ENCODE measurements at places on chromosomes 4 and X. TPM values are rescaled to one million over a fixed set of nuclear protein-coding genes. Genes with fewer than 3 reads are reported as not detected.

Gene COL25A1
- 8.1 TPM for total RNA-seq

Gene TMEM175
- total RNA-seq = 26.0 TPM

Gene PSAPL1
- total RNA-seq = not detected

Gene TLL1
- 19.5 TPM for total RNA-seq

Gene LRAT
- total RNA-seq = 0.27 TPM

Gene RBMXL3
- not detected for total RNA-seq

Gene RAI2
- 24.9 TPM for total RNA-seq

Gene ALB
- total RNA-seq = 0.84 TPM

Gene APBB2
- 101 TPM for total RNA-seq

Gene STK32B
- total RNA-seq = 4.1 TPM

GRCh38 chr4:22764183-22764582 is 71.4 kb downstream of the GBA3 start:
- H3K4me1 ChIP-seq = no peaks in the 10 kb centered on the region
- no peaks in the 10 kb centered on the region for H3K27me3 ChIP-seq
- no peaks in the 10 kb centered on the region for H3K36me3 ChIP-seq
- H3K27ac ChIP-seq = no peak overlapping the region
- no peak overlapping the region for H3K4me3 ChIP-seq

DNA sequence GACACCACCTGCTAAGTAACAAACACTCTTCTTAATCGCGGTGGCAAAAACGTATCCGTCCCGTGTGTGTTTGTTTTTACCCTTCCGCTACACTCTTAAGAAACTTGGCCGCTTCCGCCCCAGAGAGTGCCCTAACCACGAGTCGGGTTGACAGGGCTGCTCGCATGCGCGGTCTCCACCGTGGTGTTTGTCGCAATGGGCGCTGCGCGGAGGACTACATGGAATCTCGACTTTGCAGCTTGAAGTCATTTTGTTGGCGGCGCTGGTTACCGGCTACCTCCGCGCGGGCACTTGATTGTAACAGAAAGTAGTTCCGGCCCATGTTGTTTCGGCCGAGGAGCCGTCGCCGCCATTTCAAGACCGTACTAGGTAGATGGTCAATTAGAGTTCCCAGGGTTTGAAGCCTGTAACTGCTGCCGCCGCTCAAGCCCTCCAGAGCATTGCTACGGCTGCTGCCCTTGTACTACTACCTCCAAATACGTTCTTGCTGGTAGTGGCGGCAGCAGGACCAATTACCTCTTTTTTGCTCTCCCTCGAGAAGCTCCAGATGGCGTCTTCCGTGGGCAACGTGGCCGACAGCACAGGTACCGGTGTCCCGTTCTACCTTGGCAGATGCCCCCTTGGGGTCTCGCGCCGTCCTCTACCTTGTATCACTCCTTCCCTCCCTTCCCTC is at the start of gene OGT:
OGT (plus strand) TSS at position 352 of the 673 bp plus-strand sequence; CDS start at position 548, 196 bp downstream.
- H3K27me3 ChIP-seq = no peaks in the 10 kb centered on the region
- DNase-seq = peak; percentile 97
- peak within 1 kb of the TSS; percentile 19 for H3K27ac ChIP-seq
- no peaks in the 10 kb centered on the region for H3K36me3 ChIP-seq
- peak within 1 kb of the TSS; percentile 53 for H3K4me3 ChIP-seq
- H3K4me1 ChIP-seq = no peaks in the 10 kb centered on the region

- no peak for DNase-seq
- no peaks in the 10 kb centered on the region for H3K4me1 ChIP-seq
- H3K27me3 ChIP-seq = no peaks in the 10 kb centered on the region
- H3K27ac ChIP-seq = no peak overlapping the region
- H3K36me3 ChIP-seq = no peaks in the 10 kb centered on the region
Measured at GRCh38 chr4:26197018-26197779, 123.6 kb upstream of the RBPJ start.

DNA sequence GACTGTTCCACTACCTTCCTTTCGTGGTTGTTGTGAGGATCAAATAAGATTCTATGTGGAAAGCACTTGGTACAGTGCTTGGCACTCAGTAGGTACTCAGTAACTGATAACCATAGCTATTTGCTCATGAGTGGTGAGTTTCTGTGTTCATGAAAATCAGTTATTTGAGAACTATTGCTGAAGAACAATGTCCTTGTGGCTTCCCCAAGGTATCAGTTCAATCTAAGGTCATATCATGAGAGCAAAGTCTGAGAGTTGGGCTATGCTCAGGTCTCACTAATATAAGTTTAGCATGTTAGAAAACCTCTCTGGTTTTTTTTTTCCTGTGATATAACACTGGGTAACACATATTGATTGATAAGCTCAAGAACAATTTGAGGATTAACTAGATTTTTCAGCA is 147.8 kb downstream of the GRIA3 start:
- no peaks in the 10 kb centered on the region for H3K4me1 ChIP-seq
- no peak overlapping the region for H3K27ac ChIP-seq
- H3K36me3 ChIP-seq = no peaks in the 10 kb centered on the region
- no peak overlapping the region for H3K4me3 ChIP-seq
- H3K27me3 ChIP-seq = no peaks in the 10 kb centered on the region

GRCh38 chr4:10050261-10050661 is 29.0 kb upstream of the SLC2A9 start:
- H3K36me3 ChIP-seq = peaks cover 3% of the 10 kb centered on the region
- no peak for DNase-seq
- no peaks in the 10 kb centered on the region for H3K27me3 ChIP-seq
- H3K27ac ChIP-seq = no peak overlapping the region

DNA sequence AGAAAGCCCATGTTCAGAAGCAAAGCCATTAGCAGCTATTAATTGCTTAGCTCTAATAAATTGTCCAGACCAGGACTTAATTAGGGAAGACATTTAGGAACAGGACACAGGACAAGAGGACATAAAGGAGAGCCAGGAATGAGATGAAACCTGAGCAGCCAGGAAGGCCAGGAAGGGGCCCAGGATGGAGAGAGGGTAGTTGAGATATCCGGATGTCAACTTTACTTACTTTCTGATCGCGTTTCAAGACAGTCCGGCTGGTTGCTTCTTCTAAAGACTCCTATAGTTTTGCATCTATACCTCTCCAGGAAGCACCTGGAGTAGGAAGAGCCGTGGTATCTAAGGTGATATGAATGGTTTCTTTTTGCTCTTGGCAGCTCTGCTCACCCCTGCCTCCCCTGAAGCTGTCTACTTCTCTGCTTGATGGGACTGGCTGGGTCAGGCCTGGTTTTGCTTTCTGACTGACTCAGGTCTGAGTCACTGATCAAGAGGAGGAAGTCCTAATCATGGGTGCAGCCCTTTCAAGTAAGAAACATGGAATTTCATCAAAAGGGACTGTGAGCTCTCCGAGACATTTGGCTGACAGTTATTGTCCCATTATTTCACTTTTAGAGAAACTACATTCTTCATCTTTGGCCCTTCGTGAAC is 733.3 kb downstream of the RPA4 start:
- no peak overlapping the region for H3K4me3 ChIP-seq
- DNase-seq = no peak
- no peaks in the 10 kb centered on the region for H3K4me1 ChIP-seq
- no peaks in the 10 kb centered on the region for H3K36me3 ChIP-seq
- no peaks in the 10 kb centered on the region for H3K27me3 ChIP-seq
- no peak overlapping the region for H3K27ac ChIP-seq

GRCh38 chr4:60663769-60664168 is 536.4 kb upstream of the ADGRL3 start:
- H3K27ac ChIP-seq = no peak overlapping the region
- no peaks in the 10 kb centered on the region for H3K4me1 ChIP-seq
- no peaks in the 10 kb centered on the region for H3K27me3 ChIP-seq
- H3K4me3 ChIP-seq = no peak overlapping the region
- DNase-seq = no peak

GRCh38 chr4:111681751-111682150 is 463.5 kb upstream of the FAM241A start:
- no peak overlapping the region for H3K4me3 ChIP-seq
- no peaks in the 10 kb centered on the region for H3K27me3 ChIP-seq
- H3K4me1 ChIP-seq = no peaks in the 10 kb centered on the region
- no peak overlapping the region for H3K27ac ChIP-seq
- H3K36me3 ChIP-seq = no peaks in the 10 kb centered on the region
- DNase-seq = no peak

GRCh38 chr4:158193171-158193749 is 17.0 kb upstream of the TMEM144 start:
- H3K27ac ChIP-seq = peak overlapping the region; percentile 89
- no peaks in the 10 kb centered on the region for H3K27me3 ChIP-seq
- DNase-seq = no peak
- H3K4me1 ChIP-seq = no peaks in the 10 kb centered on the region

DNA sequence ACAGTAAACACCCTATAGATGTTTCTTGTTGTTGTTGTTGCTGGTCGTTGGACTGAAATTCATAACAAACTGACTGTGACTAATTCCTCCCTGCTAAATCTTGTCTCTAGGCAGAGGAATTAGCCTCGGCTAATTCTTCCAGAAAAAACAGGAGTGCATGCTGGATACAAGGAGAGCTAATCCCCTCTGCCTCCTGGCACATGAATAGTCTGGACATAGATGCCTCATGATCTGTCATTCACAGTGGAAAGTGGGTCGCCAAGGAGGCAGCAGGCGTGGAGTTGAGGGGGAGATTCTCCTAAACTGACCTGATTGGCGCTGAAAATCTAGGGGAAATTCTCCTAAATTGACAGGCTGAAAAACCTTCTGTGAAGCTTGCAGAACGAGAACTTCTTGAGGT is 220.1 kb downstream of the DCTD start:
- H3K36me3 ChIP-seq = no peaks in the 10 kb centered on the region
- no peaks in the 10 kb centered on the region for H3K4me1 ChIP-seq
- no peak for DNase-seq
- H3K27ac ChIP-seq = no peak overlapping the region
- H3K27me3 ChIP-seq = no peaks in the 10 kb centered on the region

GRCh38 chr4:25687773-25688172 is 32.1 kb downstream of the SLC34A2 start:
- no peaks in the 10 kb centered on the region for H3K27me3 ChIP-seq
- no peaks in the 10 kb centered on the region for H3K36me3 ChIP-seq

- no peaks in the 10 kb centered on the region for H3K36me3 ChIP-seq
- no peak overlapping the region for H3K27ac ChIP-seq
- no peak for DNase-seq
- H3K4me3 ChIP-seq = no peak overlapping the region
- no peaks in the 10 kb centered on the region for H3K27me3 ChIP-seq
Measured at GRCh38 chrX:102658556-102658955, 7.3 kb downstream of the GPRASP1 start.

- H3K27ac ChIP-seq = no peak overlapping the region
- no peak for DNase-seq
- no peak overlapping the region for H3K4me3 ChIP-seq
- H3K36me3 ChIP-seq = no peaks in the 10 kb centered on the region
- H3K4me1 ChIP-seq = no peaks in the 10 kb centered on the region
- H3K27me3 ChIP-seq = no peaks in the 10 kb centered on the region
Measured at GRCh38 chr4:89161841-89162240, 50.5 kb downstream of the TIGD2 start.

GRCh38 chr4:2059726-2060602 is 837 bp downstream of the NAT8L start:
- no peak overlapping the region for H3K27ac ChIP-seq
- DNase-seq = peak; percentile 34
- no peaks in the 10 kb centered on the region for H3K4me1 ChIP-seq
- H3K27me3 ChIP-seq = no peaks in the 10 kb centered on the region

GRCh38 chrX:111837197-111837596 is 38.8 kb upstream of the TRPC5OS start:
- H3K4me1 ChIP-seq = no peaks in the 10 kb centered on the region
- no peaks in the 10 kb centered on the region for H3K36me3 ChIP-seq
- H3K4me3 ChIP-seq = no peak overlapping the region
- no peaks in the 10 kb centered on the region for H3K27me3 ChIP-seq

DNA sequence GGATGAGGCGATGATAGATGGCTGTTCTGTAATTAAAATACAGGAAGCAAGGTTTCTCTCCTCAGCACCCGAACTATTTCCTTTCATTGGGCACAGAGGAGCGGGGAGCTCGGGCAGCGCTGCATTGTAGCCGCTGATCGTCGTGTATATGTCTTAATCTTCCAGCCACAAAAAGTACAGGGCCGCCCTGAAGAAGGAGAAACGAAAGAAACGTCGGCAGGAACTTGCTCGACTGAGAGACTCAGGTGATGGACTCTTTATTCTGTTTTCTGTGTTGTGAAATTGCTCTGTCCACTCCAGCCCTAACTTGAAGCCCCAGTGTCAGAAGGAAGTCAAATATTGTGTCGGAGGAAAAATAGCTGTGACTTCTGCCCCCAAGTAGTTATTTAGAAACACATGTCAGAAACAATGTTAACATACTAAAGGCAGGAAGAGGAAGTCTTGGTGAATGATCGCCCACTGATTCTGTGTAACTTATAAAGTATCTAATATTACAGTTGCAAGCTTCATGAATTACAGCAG is 546 bp downstream of the ZRSR2 start:
- no peaks in the 10 kb centered on the region for H3K27me3 ChIP-seq
- peak overlapping the region; percentile 49 for H3K27ac ChIP-seq
- H3K4me1 ChIP-seq = no peaks in the 10 kb centered on the region
- no peaks in the 10 kb centered on the region for H3K36me3 ChIP-seq
- no peak for DNase-seq

- H3K4me3 ChIP-seq = no peak overlapping the region
- H3K4me1 ChIP-seq = no peaks in the 10 kb centered on the region
- no peaks in the 10 kb centered on the region for H3K27me3 ChIP-seq
- H3K36me3 ChIP-seq = no peaks in the 10 kb centered on the region
- H3K27ac ChIP-seq = no peak overlapping the region
- no peak for DNase-seq
Measured at GRCh38 chrX:20383477-20383876, 116.8 kb upstream of the RPS6KA3 start.

DNA sequence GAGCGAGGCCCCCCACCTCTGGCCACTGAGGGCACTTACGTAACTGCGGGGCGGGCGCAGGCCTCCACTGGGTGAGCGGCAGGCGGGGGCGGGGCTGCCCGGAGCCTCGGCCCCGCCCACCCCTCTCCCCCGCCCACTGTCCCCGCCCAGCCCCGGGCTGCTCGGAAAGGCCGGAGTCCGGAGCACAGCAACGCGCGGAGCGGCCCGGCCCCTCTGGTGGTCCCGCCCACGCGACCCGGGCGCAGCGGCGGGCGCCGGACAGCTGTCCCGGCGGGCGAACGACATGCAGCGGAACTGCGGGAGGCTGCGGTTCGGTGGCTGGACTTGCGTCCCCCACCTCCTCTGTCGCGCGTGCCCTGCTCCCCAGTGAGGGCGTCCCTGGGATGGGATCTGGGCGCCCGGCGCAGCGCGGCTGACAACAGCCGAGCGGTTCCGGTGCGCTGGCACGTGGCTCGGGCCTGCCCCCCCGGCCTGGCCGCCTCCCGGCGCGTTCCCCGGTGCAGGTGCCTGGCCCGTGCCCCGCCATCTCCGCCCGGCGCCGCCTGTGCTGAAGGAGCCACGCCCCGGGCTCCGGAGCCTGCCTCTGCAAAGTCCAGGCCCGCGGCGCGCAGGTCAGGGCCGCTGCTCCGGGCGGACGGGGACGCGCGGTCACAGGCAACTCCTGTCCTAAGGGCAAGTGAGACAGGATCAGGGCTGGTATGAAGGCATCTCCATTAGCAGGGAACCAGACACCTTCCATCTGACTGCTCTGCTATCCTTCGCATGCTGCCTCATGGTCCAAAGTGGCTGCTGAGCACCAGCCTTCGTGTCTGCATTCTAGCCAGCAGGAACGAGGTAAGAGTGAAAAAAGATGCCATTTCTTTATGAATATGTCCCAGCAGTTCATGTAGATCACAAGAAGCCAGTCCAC is 21.8 kb upstream of the JAKMIP1 start:
- no peaks in the 10 kb centered on the region for H3K36me3 ChIP-seq
- H3K27ac ChIP-seq = no peak overlapping the region
- H3K4me3 ChIP-seq = no peak overlapping the region
- H3K27me3 ChIP-seq = peaks cover 10% of the 10 kb centered on the region
- no peaks in the 10 kb centered on the region for H3K4me1 ChIP-seq
